Liver (tissue), 10 donors: ENCODE measurements at places on chromosomes 2 and 18.

- DNase-seq, result no peak
Measured at GRCh38 chr2:198994678-198995077, 463.1 kb downstream of the SATB2 start.

GRCh38 chr2:30652271-30652915 is 154.9 kb downstream of the CAPN13 start:
- no peak for DNase-seq

DNA sequence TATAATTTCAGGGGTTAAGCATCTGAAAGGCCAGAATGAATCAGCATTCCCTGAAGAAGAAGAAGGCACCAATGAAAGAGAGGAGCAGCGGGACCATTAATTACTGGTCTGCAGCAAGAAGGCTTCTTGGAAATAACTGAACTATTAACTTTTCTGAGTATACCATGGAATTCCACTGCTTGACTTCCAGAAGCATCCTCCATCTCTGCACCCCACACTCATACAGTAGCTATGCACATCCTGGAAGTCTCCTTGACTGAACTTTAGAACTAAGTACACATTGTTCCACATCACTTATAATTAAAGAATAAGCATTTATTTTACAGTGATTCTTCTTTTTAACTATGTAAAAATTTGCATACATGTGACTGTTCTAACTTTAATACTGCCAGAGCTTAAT is 131.5 kb downstream of the PPP1R1C start:
- DNase-seq, result no peak

GRCh38 chr18:59929621-59930295 is 30.0 kb downstream of the PMAIP1 start:
- DNase-seq, result no peak

DNA sequence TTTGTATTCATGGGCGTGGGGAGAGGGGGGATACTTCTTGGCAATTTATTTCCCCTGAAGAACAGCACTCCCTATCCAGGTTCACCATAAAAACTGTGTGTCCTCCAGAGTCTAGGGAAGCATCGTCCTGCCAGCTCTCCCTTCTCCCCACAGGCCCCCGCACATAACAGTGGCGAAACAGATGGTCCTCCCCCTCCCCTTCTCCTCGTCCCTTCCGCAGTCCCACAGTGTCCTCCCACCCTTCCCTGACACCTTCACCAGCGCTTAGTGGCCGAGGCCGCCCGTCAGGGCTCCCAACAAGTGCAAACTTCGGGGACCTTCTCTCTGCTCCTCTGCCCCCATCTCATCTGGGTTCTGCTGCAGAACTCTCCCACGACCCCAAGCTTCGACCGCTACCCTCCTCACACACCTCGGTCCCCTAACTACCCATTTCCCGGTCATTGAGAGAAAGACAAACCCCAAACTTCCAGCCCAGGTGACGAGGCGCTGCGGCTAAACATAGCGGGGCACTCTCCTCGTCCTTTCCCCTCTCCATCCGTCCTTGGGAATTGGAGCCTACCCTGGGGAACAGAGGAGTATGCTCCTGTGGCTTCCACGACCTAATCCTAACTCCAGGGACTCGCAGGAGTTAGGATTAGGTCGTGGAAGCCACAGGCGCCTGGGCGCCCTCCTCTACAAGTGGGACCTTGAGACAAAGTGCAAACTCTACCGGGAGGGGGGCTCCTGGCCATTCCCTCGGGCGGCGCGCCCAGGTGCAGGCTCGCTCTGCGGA is 971 bp downstream of the ZNF385B start:
- DNase-seq, result no peak

GRCh38 chr2:234771176-234771575 is 180.6 kb upstream of the SH3BP4 start:
- no peak for DNase-seq

DNA sequence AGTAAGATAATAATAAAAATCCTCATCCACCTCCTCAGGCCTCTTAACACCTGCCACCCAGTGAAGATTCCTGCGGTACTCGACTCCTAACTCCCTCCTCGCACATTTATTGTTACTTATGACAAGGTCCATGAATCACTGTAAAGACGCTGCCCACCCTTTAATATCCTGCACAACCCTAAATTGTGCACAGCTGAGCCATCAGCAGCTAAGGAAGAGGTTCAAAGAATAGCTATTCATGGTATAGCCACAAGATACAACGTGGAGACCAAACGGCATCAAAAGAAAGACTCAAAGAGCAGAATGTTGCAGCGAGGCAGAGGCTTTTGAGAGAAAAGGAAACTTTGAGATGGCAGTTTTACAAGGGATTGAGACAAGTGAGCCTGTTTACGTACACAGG is 266.3 kb downstream of the SATB2 start:
- no peak for DNase-seq

DNA sequence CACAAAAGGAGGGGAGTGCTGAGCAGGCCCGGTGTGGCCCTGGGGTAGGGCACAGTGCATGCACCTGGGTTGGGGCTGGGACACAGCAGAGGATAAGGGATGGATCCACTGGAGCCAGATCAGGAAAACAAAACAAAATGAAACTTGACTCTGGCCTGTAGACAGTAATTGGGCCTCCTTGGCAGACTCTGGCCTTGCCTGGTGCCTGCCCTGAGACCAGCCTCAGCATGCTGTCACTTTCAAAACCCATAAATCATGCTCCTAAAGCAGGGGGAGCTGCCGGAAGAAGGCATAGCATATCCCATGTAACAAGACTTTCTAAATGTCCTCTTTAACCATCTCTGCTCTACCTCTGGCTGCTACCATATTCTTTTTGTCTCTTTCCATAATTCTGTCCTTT is 61.1 kb upstream of the IGFBP5 start:
- DNase-seq, result no peak
